ENCODE measurements at places on chromosomes 2 and 18. TPM values are rescaled to one million over a fixed set of nuclear protein-coding genes. Genes with fewer than 3 reads are reported as not detected.

Gene FOXD4L1
- total RNA-seq, result 0.32 TPM

DNA sequence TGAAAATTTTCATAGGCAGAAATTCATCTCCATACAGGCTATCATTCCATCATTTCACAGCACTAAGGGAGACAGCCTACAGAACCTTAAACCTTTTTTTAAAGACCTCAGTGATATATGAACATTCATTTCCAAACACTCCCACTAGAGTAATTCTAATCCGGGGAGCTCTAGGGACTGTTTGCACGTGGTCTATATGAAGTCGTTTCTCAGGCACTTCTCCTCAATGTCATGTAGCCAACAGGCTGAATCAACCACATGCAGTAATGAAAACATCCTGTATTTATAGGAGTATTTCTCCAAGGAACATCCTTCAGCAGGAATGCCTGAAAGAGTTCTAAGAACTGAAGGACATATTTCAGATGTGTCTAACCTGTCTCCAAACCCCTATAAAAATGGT lies 97.3 kb upstream of the CREB1 start:
- no peak for ATAC-seq

GRCh38 chr2:200378652-200379290 lies 72.3 kb downstream of the SPATS2L start:
- ATAC-seq, result no peak

DNA sequence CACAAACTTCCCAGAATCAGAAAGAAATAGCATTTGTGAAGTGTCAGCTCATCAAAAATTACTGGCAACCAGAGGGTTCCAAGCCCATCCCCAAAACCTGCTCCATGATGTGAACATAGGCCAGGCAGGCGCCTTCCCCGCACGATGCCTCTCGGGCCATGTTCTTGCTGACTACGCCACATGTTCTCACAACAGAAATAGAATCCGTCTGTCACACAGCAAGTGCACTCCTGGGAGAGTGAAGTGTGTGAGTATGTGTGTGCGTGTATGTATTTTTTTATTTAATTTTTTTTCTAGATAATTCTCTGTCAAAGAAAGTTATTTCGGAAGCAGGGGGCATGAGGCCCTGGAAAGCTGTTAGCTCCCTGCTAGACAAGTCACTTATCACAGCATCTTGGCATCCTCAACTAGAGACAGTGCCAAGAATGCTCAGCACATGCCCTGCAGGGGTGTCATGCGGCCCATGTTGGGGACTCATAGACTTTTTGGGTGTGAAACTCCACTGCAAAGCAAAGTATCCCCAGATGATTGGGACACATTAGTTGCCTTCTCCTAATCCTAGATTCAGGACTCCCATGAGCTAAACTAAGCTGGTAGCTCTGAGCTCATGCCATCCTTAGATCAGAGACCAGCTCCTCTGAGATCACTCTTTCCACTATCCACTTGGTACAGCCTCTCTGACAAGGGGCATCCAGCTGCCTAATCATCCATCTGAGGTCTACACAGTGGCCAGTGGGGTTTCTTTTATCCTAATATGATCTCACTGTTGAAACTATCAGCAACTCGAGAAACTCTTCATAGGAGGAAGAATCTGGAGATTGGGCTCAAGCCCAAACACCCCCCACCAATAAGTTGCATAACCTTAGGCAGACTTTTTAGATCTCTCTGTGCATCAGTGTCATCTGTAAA lies 53.2 kb upstream of the CYRIA start:
- no peak for ATAC-seq

- no peak for ATAC-seq
Observed at GRCh38 chr2:10532638-10533101, 84.5 kb upstream of the ODC1 start.

GRCh38 chr18:68314403-68314802 lies 400.5 kb downstream of the TMX3 start:
- no peak for ATAC-seq

DNA sequence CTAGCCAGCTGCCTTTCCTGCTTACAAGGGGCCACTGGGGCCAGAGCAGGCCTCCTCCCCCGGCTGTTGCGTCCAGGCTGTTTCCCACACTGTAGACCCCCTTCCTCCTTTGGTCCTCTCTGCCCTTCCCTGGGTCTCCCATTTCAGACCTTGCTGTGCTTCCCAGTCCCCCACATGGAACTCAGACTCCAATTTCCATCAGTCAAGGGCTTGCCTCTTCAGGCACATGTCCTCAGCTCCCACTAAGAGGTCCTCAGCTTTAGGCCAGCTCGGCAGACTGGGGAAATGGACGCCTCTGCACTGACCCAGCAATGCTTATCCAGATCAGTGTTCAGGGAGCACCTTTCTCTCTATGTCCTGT lies 98.0 kb upstream of the BZW1 start:
- ATAC-seq, result peak; percentile 0

Gene RSAD2
- 4.5 TPM for total RNA-seq

GRCh38 chr2:224941960-224942359 lies 100.3 kb downstream of the DOCK10 start:
- ATAC-seq, result no peak
